Muscle of leg (tissue), 16 donors: ENCODE measurements at places on chromosomes 6 and 20.

- H3K27me3 ChIP-seq, result no peaks in the 10 kb centered on the region
- H3K4me3 ChIP-seq, result no peak overlapping the region
- peak; percentile 87 for DNase-seq
- peaks cover 2% of the 10 kb centered on the region for H3K4me1 ChIP-seq
- no peak overlapping the region for H3K27ac ChIP-seq
Measured at GRCh38 chr6:22966691-22967422, 397.5 kb downstream of the HDGFL1 start.

DNA sequence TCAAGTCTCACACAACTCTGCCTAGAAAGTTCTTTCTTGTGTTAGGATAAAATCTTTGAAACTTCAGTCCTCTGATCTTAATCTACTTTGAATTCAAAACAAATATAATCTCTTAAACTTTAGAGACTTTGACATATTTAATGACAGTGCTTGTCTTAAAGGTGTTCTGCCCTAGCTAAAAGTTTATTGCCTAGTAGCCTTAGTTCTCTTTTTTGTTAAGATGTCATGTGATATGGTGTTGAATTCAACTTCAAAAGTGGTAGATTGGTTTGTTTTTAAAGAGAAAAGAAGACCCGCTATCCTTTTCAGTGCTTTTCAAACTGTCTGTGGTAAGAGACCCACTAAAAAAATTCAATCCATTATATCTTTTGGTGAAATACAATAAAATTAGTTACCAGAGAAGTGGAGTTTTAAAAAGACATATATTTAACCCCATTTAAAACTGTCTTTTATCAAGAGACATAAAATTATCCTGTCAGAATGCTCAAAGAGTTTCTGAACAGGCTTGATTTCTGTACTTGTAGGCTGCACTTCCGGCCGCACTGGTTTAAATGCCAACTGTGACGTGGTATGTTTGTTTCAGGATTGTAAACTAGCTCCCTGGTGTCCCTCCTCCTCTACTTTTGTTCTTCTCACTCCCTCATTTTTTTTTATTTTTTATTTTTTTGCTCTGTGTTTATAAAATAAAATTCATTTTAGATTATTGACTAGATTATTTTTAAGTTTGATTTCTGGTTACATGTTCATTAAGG is 76.5 kb downstream of the QKI start:
- H3K36me3 ChIP-seq, result no peaks in the 10 kb centered on the region
- no peak overlapping the region for H3K4me3 ChIP-seq

DNA sequence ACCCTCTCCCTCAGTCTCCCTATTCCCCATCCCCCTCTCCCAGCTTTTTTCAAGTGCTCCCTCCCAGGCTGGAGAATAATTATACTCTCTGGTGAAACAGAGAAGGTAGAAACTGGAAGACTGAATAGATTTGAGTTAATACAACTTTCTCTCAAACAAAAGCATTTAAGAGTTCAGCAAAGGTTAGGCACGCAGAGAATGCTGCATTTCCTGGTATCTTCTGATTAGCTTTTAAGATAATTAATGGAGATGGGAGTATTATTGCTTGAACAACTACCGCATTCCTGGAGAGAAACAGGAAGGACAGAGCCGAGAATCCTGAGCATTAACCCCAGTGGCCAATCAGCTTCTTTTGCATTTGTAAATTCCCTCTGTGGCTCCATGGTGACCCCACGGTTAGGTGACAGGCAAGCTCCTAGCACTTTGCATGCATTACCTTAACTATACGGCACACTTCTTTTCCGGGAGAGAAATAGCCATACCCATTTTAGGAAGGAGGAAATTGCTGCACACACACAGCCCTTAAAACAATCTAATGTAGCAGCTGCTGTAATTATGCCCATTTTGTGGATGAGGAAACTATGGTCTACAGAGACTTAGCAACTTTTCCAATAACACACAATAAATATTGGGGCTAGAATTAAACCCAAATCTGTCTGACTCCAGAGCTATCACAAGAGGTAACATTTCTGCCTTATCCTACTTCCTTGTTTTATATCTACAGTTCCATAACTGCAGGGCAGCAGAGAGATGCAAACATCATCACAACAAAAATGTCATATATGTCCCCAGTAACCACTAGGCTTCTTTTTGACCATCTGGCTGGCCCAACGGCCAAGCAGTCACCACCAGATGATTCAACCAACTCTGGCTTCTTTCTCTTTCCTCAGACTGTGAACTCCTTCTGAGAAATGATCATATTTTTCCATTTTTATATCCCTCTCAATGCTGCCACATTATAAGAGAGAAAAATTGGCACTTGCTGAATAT is 169.9 kb downstream of the CD24 start:
- H3K4me1 ChIP-seq, result no peaks in the 10 kb centered on the region
- DNase-seq, result no peak
- no peaks in the 10 kb centered on the region for H3K36me3 ChIP-seq
- peaks cover 5% of the 10 kb centered on the region for H3K27me3 ChIP-seq
- H3K4me3 ChIP-seq, result no peak overlapping the region

DNA sequence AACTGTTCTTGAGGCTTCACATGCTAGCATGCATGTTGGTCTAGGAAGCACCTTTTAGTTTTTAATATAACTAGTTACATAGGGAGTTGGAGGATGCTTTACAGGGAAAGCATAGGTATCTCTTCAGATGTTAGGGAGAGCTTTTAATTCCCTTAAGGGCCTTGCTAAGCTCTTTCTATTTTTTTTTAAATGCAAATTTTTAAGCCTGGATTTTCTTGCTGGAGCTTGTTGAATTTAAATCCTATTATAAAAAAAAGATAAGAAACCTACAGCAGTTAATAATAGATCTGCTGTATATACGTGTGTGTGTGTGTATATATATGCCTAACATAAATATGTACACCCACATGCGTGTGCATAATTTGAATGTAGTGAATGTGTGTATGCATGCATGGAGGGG is 79.0 kb downstream of the FIG4 start:
- no peak overlapping the region for H3K27ac ChIP-seq
- DNase-seq, result no peak
- H3K4me3 ChIP-seq, result no peak overlapping the region
- no peaks in the 10 kb centered on the region for H3K27me3 ChIP-seq
- no peaks in the 10 kb centered on the region for H3K4me1 ChIP-seq
- peaks cover 6% of the 10 kb centered on the region for H3K36me3 ChIP-seq

- no peak overlapping the region for H3K4me3 ChIP-seq
- H3K4me1 ChIP-seq, result peaks cover 26% of the 10 kb centered on the region
- H3K27me3 ChIP-seq, result peaks cover 8% of the 10 kb centered on the region
- no peaks in the 10 kb centered on the region for H3K36me3 ChIP-seq
- peak; percentile 44 for DNase-seq
Measured at GRCh38 chr6:37074053-37074827, 68.8 kb downstream of the FGD2 start.
